ENCODE measurements at places on chromosomes 13 and 19. TPM values are rescaled to one million over a fixed set of nuclear protein-coding genes. Genes with fewer than 3 reads are reported as not detected.
A peak's percentile ranks its signal among the peaks of the same experiment; 100 is the strongest.

GRCh38 chr19:34847393-34847792 is 74.4 kb upstream of the ZNF599 start:
- H3K36me3 ChIP-seq = no peaks in the 10 kb centered on the region
- H3K27ac ChIP-seq = no peak overlapping the region
- H3K4me1 ChIP-seq = no peaks in the 10 kb centered on the region
- DNase-seq = no peak

- H3K27me3 ChIP-seq = no peaks in the 10 kb centered on the region
- no peak for DNase-seq
- no peak overlapping the region for H3K27ac ChIP-seq
- no peaks in the 10 kb centered on the region for H3K4me1 ChIP-seq
- no peaks in the 10 kb centered on the region for H3K36me3 ChIP-seq
Measured at GRCh38 chr13:40084934-40085333, 429.5 kb downstream of the COG6 start.

DNA sequence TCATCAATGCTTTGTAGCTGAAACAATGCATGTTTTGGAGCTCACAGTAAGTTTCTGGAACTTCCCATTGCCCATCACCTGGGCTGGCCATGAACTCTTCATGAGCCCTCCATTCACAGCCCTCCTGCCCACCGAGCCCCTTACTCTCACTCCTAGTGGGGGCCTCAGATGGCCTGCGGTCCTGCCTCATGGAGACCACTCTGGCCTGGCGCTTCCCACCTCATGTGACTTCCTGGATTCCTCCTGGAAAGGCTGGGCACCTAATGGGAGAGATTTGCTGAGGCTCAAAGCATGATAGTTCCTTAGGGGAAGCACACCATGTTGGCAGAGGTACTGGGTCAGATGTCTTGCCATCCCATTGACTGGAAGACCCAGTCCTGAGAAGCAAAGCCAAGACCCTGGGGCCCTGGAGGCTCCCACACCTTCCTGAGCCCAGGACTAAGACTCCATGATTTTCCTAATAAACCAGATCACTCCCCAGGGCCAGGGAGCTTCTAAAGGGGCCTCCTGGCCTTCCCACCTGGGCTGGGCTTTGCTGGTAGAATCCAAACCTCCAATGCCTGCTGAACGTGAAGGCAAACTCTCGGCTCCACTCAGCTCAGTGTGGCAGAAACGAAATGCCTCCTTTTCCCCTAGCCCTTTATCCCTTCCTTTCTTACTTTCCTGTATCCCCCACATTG is 49.4 kb upstream of the ZNF536 start:
- H3K27ac ChIP-seq = no peak overlapping the region
- DNase-seq = no peak
- H3K27me3 ChIP-seq = no peaks in the 10 kb centered on the region

- no peaks in the 10 kb centered on the region for H3K36me3 ChIP-seq
- H3K27ac ChIP-seq = no peak overlapping the region
- H3K27me3 ChIP-seq = no peaks in the 10 kb centered on the region
- peaks cover 28% of the 10 kb centered on the region for H3K4me1 ChIP-seq
- no peak for DNase-seq
- no peak overlapping the region for H3K4me3 ChIP-seq
Measured at GRCh38 chr13:23289917-23290357, 109.2 kb downstream of the SGCG start.

DNA sequence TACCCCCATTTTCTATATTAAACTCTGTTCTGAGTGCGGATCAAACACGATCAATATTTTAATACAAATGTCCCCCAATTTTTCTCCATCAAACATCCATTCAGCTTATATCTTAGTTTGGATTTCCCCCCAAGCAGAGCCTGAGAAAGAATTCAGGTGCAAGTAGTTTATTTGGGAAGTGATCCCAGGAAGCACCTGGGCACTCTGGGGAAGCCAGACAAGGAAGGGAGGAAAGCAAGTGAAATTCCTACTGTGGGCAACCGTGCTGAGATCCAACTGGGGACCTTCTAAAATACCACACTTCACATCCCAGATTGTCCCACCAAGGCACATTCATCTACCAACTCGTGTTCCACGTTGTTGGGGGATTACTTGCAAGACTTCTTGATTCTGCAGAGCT is 323.4 kb upstream of the NBEA start:
- H3K27me3 ChIP-seq = no peaks in the 10 kb centered on the region
- no peak overlapping the region for H3K27ac ChIP-seq
- no peaks in the 10 kb centered on the region for H3K36me3 ChIP-seq
- peaks cover 9% of the 10 kb centered on the region for H3K4me1 ChIP-seq
- DNase-seq = peak; percentile 72
- no peak overlapping the region for H3K4me3 ChIP-seq

DNA sequence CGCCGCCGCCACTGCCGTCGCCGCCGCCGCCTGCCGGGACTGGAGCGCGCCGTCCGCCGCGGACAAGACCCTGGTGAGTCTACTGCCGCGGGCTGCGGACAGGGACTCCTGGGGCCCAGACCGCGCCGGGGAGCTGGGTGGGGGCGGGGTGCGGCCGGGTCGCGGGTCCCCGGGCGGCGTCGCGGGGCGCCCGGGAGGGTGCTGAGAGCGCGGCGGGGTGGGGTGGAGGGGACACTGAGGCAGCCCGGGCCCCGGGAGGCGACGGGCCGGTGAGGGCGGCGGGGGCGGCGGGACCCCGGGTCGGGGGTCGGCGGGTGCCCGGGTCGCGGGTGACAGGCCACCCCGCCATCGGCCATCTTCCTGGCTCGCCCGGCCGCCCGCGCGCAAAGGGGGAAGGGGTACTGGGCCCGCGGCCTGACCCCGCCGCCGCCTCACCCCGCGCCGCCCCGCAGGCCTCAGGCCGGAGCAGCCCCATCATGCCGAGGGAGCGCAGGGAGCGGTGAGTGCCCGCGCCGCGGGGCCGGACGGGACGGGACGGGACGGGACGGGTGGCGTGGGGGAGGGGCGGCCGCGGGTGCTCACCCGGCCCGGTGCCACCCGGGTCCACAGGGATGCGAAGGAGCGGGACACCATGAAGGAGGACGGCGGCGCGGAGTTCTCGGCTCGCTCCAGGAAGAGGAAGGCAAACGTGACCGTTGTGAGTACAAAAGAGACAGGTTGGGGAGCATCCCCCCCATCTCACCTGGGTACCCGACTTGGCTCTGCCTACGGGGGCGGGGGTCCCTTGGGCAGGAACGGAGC is 489 bp downstream of the CCNE1 start:
- peak overlapping the region; percentile 39 for H3K27ac ChIP-seq
- DNase-seq = no peak
- H3K27me3 ChIP-seq = no peaks in the 10 kb centered on the region
- no peaks in the 10 kb centered on the region for H3K36me3 ChIP-seq

LILRB1 gene
- 3.5 TPM for total RNA-seq

GRCh38 chr13:92362717-92363116 is 863.9 kb upstream of the GPC6 start:
- no peaks in the 10 kb centered on the region for H3K27me3 ChIP-seq
- no peak overlapping the region for H3K27ac ChIP-seq
- H3K4me1 ChIP-seq = no peaks in the 10 kb centered on the region
- DNase-seq = no peak
- no peaks in the 10 kb centered on the region for H3K36me3 ChIP-seq

DNA sequence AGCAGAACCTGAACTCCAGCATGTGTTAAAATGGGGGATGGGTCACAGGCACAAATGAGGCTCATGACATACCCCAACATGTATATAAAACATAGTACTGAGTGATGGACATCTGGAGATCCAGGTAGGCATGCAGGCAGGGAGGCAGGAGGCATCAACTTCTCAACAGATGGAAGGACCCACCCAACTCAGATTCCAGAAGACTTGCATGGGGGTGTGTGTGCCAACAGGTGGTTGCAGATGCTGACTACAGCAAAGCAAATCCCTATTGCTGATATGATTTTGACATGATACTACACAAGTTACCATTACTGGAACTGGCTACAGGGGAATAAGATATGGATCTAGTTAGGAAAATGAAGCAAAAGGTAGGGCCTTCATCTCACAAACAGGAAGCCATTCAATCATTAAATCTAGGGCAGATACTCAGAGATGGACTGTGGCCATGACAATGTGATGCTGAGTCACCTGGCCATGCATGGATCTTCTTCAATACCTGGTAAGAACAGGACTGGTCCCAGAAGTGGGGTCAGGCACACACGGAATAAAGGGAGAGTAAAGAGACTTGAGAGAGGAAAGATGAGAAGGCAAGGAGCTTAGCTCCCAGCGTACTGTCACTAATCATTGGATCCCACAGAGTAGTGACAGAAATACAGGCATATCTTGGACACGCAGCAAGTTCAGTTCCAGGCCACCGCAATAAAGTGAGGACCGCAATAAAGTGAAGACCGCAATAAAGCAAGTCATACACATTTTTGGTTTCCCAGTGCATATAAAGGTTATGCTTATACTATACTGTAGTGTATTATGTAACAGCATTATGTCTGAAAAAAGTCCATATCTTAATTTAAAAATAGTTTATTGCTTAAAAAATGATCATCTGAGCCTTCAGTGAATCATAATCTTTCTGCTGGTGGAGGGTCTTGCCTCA is 91.3 kb downstream of the USP12 start:
- no peaks in the 10 kb centered on the region for H3K36me3 ChIP-seq
- DNase-seq = no peak
- H3K4me1 ChIP-seq = peaks cover 16% of the 10 kb centered on the region
- H3K4me3 ChIP-seq = no peak overlapping the region

- DNase-seq = no peak
- H3K27ac ChIP-seq = no peak overlapping the region
Measured at GRCh38 chr13:79246578-79246949, 159.5 kb downstream of the RBM26 start.

DNA sequence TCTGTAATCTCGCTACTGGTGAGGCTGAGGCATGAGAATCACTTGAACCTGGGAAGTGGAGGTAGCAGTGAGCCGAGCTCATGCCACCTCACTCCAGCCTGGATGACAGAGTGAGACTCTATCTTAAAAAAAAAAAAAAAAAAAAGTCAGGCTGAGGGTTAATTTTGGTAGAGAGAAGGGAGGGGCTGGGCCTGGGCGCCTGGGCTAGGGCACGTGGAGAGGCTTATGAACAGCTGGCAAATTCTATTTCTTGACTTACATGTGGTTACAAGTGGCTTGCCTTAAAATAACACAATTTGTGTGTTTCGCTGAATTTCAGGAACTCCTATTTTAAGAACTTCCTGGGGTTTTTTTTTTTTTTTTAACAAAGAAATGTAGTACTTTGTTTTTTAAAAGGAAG is 47.6 kb upstream of the MAP3K10 start:
- DNase-seq = no peak
- no peaks in the 10 kb centered on the region for H3K4me1 ChIP-seq
- H3K4me3 ChIP-seq = no peak overlapping the region
- H3K27ac ChIP-seq = no peak overlapping the region

DNA sequence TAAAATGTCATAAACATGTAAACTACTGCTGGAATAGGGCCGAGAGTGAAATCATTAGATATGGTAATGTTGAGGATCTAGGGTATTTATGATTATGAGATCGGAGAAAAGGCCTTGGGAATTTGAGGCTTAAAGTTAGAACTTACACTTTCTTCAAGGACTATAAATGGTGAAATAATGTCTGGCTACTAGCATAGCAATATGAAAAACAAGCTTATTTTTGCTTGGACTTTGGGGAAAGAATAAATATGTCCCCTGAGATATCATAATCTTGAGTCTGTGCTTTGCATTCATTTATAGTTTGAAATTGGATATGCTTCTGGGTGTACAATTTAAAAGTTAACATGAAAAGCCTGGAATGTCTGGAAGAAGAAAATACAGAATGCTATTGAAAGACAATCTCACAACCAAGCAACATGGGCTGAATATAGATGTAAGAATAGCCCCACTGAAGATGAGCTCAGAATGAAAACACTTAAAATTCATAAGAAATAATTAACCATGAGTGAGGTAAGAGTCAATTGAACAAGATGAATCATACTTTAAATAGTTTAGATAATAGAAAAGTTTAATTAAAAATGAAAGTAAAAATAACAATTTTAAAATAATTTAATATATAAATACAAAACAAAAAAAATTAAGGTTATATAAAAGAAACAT is 1555.4 kb upstream of the MIR17HG start:
- H3K27me3 ChIP-seq = no peaks in the 10 kb centered on the region
- H3K27ac ChIP-seq = no peak overlapping the region
- H3K4me1 ChIP-seq = no peaks in the 10 kb centered on the region
- no peak for DNase-seq
- H3K4me3 ChIP-seq = no peak overlapping the region

- H3K27ac ChIP-seq = no peak overlapping the region
- H3K27me3 ChIP-seq = no peaks in the 10 kb centered on the region
- no peaks in the 10 kb centered on the region for H3K4me1 ChIP-seq
- no peak for DNase-seq
- no peak overlapping the region for H3K4me3 ChIP-seq
- H3K36me3 ChIP-seq = no peaks in the 10 kb centered on the region
Measured at GRCh38 chr19:31402529-31403316, 53.5 kb upstream of the TSHZ3 start.

- no peaks in the 10 kb centered on the region for H3K36me3 ChIP-seq
- DNase-seq = no peak
- no peak overlapping the region for H3K27ac ChIP-seq
- peaks cover 21% of the 10 kb centered on the region for H3K4me1 ChIP-seq
Measured at GRCh38 chr19:50820086-50820485, 3.5 kb downstream of the KLK1 start.

F2RL3 gene
- total RNA-seq = 3.7 TPM

DNA sequence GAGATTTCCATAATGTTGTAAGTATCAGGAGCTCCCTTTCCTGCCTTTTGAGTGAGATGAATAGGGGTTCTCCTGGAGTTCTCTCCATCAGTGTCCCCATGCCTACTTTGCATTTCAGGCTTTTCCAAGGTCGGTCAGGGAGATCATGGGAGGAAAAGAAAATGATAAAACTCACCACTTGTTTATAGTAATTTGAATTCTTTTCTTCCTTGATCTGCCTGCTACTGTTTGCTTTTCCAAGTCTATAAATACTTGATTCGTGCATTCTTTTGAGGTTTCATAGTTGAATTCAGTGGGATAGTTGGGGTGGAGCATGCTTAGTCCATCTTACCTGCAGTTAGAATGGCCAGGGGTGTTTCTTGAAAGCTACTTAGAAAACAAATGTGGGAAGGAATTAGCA is 51.5 kb downstream of the PCCA start:
- H3K27ac ChIP-seq = no peak overlapping the region
- H3K4me1 ChIP-seq = no peaks in the 10 kb centered on the region
- H3K36me3 ChIP-seq = peaks cover 6% of the 10 kb centered on the region

SMARCA4 gene
- total RNA-seq = 54.7 TPM

DNA sequence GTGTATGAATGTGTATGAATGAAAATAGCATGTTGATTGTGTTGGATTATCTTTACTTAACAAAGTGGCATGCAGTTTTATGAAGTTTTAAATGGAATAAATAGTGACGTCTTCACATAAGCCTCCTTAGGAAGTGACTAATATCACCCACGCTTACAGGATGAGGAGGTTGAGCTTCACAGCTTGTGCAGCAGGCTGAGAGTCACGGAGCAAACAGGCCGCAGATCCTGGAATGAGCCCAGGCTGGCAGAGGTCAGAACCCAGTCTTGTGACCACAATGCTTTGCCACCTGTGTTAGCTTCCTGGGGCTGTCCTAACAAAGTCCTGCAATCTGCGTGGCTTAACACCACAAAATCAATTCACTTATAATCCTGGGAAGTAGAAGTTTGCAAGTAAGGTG is 20.8 kb downstream of the LAIR2 start:
- no peaks in the 10 kb centered on the region for H3K27me3 ChIP-seq
- DNase-seq = no peak
- H3K27ac ChIP-seq = no peak overlapping the region
- no peaks in the 10 kb centered on the region for H3K36me3 ChIP-seq

All from esophagus muscularis mucosa (tissue), 4 donors.